ENCODE measurements at places on chromosomes 12 and 14.
A peak's percentile ranks its signal among the peaks of the same experiment; 100 is the strongest.

DNA sequence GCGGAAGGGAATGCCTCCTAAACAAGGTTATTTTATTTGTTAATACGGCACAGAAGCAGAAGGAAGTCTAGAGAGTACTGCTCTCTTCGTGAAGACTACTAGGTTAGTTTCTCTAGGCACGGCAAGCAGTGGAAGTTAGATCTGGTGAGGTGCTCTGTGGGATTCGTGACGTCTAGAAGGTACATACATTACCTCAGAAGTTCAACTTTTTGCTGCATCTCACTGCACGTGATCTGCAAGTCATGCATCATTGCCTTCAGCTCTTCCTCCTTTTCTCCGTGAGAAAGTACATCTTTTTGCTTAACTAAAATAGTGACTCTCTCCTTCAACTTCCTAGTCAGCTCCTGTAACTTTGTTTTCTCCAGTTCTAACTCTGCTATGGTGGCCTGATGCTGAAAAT is 74.7 kb downstream of the NIN start:
- DNase-seq, result no peak

DNA sequence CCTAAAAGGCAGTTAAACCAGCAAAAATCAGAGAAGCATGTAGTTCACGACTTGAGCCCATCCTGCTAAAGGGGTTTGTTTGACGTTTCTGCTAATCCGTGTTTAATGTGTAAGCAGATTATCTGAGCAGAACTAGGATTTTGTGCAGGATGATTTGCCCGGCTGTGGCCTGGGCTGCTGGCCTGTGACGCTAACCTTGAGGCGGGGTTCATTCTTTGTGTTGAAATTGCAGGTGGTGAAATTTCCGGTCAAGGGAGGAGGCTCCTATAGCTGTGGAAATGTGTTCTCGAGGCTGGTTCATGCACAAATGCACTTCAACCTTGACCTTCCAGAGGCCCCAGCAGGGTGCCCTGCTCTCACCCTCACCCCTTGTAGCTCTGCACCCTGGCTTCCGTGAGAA is 63.7 kb downstream of the SLC24A4 start:
- DNase-seq, result no peak

DNA sequence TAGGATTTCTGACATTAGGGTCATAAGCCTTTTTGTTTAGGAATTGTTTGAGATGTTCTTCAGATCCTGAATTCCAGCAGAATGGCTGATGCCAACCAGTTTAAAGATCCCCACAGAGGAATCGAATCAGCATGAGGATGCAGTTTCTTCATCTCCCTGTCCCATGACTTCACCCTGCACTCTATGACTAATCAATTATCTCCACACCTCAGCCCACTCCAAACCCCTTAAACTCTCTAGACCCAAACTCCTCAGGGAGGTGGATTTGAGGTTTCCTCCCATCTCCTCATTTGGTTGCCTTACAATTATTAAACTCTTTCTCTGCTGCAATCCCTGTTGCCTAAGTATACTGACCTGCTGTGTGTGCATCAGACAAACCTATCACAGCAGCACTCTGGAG is 86.5 kb upstream of the CRY1 start:
- DNase-seq, result no peak

DNA sequence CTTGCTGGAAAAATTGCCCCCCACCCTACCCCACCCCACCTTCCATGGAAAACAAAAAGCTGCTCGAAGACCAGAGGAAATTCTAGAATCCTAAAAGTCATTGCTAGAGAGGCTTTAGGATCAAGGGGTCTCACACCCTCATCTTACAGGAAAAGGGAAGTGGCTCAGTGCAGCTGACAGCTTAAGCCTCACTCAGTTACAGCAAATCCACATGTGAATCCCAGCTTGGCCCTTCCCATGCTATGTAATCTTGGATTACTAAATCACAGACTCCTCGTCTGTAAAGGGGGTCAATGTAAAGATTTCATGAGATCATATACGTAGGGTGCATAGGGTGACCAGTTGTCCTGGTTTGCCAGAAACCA is 25.9 kb downstream of the CMKLR1 start:
- no peak for DNase-seq

- DNase-seq, result no peak
Measured at GRCh38 chr12:103571286-103571685, 15.8 kb upstream of the STAB2 start.

DNA sequence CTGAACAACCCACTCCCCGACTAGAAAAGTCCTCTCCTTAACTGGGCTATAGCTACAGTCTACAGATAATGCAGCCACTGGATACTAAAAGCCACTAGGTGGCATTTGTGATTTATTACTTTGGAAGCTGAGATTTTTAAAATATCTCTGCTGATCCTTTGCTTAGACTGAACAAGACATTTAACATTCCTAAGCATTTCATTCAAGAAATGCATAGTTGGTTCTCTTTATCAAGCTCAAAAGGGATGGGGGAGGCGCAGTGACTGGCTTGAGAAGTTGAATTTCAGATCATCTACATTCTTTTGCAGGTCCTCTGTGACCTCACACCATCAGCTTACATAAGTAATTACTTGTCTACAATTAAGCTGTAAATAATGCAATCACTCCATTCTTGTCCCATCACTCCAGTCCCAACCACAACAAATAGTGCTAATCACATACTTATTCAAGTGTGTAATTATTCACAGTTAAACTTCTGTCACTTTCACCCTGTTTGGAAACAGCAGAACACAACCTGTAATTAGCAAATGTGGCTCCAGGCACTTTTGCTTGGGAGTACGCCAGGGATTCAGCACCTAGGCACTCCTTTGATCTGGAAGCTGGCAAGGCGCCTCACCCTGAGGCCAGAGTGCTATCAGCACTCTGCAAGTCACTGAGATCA is 203.6 kb downstream of the NOVA1 start:
- peak; percentile 14 for DNase-seq

- DNase-seq, result no peak
Measured at GRCh38 chr14:49907186-49907585, 14.3 kb downstream of the ARF6 start.

DNA sequence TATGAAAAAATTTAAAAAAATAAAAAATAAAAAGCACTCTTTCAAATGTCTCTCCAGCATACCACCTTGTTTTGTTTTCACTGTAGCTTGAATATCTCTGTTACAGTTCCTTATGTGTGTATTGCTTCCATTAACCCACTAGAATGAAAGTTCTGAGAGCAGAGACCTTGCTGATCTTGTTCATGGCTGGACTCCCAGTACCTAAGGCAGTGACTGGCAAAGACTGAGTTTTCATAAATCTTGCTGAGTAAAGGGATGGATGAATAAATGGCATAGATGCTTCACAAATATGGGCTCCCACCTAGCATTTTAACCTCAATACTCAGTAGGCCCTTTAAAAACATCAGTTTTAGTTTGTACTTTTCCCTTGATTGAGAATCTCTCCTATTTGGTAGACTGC is 915.9 kb downstream of the DIO2 start:
- no peak for DNase-seq

- no peak for DNase-seq
Measured at GRCh38 chr12:132550014-132550802, 60.2 kb downstream of the LRCOL1 start.

DNA sequence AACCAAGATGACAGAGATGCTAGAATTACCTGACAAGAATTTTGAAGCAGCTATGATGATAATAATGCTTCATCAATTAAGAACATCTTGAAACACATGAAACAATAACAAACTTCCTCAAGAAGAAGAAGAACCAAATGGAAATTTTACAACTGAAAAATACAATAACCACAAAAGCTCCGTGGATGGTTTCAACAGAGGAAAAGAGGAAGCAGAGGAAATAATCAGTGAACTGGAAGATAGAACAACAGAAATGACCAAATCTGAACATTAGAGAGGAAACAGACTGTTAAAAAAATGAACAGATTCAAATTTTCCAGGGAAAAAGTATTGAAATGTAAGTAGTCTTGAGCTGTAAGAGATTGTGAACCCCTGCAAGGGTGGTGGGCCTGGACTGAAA is 62.8 kb upstream of the SLC35F4 start:
- no peak for DNase-seq

GRCh38 chr12:65248656-65249633 is 29.5 kb upstream of the MSRB3 start:
- no peak for DNase-seq

DNA sequence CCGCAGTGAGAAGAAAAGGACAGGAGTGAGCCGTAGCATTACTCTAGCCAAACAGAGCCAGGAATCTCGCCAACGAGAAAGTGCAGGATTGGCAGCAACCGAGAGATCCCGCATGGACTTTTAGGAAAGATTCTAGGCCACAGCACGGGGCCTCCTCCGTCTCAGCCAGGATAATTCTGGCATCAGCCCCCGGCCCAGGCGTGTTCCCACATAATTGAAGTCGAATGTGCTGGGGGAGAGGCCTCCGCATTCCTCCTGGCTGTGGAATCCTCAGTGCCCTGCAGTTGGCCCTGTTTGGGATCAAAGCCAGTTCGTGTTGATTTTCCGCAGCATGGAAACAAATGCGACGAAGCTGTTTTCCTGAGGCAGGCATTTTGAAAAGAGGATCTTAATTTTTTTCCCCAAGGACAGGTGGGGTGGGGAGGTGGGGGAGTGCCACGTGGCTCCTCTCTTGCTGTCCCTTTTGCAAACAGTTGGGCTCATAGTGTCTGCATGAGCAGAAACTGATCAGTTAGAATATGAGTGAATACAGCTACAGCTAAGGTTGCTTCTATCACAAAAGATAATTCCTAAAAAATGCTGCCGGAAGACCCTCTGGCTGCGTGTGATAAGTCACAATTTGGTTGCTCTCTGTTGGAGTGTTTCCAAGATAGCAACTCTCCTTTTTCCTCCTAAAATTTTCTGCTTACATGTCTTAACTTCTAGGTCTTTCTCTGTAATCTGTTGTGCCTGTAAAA is 37.3 kb upstream of the ATXN2 start:
- DNase-seq, result peak; percentile 73

DNA sequence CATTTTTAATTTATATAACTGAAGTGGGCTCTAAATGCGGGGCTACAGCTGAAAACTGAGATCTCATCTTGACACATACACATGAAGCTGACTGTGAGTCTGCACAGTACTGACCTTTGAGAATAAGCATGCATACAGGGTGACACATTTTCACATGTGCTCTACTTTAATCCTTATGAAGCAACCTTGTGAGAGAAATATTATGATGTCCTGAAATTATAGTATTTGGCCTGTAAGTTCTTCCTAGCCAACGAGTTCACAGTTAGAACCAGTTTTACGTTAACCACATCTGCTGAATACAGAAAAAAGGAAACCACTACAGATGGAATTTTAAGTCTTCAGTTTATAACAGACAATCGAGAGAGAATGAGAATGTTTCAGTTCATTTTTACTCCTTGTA is 70.3 kb downstream of the SPPL3 start:
- DNase-seq, result no peak

DNA sequence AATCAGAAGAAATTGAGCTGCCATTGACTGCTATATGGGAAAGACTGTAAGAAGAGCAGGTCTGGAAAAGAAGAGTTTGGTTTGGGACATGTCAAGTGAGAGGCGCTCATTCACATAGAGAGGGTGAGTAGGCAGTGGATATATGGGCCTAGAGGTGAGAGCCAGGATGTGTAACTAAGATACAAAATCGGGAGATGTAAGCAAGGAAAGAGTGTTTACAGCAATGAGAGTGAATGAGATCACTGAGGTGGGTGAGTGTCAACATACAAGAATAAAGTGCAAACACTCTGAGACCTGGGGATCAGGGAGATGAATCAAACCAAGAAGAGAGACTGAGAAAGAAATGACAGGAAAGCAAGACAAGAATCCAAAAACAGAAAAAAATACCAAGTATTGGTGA is 58.0 kb upstream of the RTRAF start:
- DNase-seq, result no peak

GRCh38 chr12:24707334-24707733 is 241.6 kb downstream of the BCAT1 start:
- DNase-seq, result no peak

DNA sequence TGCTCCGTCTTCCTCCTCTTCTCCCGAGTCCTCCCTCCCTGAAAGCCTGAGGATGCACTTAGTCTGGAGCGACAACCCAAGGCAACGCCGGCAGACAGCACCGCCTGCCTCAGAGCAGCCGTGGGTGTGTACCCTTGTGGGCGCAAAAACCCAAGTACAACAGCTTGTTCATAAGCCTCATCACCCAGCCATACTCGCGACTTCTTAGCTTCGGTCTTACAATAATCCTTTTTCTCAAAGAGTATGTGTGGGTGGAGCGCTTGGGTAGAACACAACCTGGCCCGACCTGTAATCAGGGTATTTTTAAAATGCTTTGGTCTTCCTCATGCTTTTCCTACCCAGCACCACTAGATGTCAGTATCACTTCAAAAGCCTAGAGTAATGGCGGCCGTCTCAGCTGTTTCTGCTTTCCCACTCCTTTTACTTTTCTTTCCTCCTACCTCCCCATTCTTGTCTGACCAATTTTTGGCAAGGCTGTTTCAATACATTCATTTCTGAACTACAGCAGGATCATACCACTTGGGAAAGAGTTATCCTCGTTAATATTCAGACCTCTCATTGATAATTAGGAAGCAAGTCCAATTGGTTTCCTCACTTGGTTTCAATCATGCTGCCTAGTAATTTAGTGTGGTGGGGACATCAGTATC is 198.9 kb downstream of the EPS8 start:
- DNase-seq, result peak; percentile 49

- DNase-seq, result no peak
Measured at GRCh38 chr12:114655934-114656749, 27.8 kb downstream of the TBX3 start.

GRCh38 chr14:61761557-61761956 is 663 bp upstream of the SNAPC1 start:
- DNase-seq, result no peak

DNA sequence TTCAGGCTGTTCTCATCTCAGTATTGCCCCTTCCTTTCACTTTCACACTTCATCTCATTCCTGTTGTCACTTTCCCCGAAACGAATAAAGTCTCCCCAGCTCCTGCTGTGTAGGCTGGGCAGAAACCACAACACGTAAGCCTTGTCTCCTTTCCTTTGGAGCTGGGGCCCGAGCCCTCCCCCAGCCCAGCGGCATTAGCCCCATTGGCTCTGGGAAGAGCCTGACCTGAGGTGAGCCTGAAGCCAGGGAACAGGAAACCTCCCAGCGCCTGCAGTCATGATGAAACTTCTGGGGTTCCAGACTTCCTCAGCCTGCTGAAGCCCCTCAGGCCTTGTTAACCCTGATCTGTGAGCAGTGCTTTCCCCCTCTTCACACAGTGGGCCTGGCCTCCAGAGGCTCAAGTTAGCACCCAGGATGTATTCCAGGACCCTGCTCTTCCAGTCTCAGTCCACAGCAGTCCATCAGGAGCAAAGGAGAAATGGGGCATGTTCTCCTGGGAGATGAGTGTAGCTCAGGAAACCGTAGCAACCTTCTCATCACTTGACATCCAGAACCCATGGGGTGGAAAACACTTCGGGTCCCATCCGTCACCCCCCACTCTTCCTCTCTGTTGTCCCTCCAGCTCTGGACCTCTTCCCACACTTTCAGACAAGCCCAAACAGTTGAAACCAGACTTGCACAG is 21.8 kb downstream of the VASH1 start:
- no peak for DNase-seq
